ENCODE measurements at places on chromosomes 7 and 10. TPM values are rescaled to one million over a fixed set of nuclear protein-coding genes. Genes with fewer than 3 reads are reported as not detected.

DNA sequence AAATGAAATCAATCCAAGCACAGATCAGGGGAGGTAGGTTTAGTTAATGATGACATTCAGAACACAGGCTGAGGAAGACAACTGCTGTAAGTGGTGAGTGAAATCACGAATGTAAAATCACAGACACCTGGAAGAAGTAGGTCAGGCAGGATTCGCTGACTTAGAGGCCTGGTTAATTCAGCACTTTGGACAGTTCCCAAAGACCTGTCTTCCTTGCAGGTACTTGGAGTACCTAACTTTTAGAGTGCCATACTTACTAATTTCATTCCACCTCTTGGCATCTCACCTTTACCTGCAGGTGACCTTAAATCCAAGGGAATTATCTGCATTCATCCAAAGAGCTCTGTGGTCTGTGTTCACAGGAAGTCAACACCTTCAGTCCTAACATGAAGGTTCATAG lies 822.3 kb downstream of the PHTF2 start:
- DNase-seq = no peak

DNA sequence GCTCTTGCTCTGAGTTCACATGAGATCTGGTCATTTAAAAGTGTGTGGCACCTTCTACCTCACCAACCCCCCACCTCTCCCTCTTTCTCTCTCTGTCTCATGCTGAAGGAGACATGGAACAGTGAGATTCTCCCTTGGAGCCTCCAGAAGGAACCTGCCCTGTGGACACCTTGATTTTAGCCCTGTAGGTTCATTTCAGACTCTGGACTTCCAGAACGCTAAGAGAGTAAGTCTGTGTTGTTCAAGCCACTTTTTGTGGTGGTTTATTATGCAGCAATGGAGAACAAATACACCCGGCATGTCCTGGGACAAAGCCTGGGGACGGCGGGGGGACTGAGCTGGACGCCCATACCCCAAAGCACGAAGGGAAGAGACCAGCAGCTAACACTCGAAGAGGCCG lies 20.7 kb upstream of the GIMAP8 start:
- no peak for DNase-seq

DNA sequence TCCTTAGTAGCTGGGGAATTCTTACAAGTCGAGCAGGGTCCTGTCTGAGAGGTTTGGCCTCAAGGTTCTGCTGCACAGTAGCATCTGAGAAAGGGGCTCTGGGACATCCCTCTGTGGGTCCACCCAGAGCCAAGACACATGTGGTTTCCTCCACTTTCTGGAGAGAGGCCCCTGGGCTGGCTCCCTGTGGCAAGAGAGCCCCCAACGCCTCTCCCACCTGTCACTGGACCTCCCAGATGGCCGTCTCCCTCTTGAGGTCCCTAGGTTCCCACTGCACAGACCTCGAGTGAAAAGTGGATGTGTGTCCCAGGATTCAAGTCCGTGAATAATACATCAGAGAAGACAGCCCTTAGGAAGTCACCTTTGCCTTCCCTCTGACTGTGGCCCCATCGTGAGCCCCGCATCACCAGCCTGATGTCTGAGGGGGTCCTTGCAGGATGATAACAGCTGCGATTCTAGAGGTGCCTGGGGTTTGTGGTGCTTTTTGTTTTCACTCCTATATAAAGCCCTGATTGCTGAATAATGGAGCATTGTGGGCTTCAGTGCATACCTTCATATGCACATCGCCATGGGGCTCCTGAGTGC lies 319.0 kb downstream of the GLRX3 start:
- DNase-seq = no peak

GRCh38 chr10:48634984-48635557 lies 30.2 kb upstream of the ARHGAP22 start:
- no peak for DNase-seq

GRCh38 chr7:5689118-5689517 lies 92.3 kb downstream of the RNF216 start:
- DNase-seq = no peak

SLC26A4 gene
- 0.23 TPM for total RNA-seq
